A549 treated with RU486 at 1 μM for 4 hours (cell line): ENCODE measurements at places on chromosomes 5 and 9. TPM values are rescaled to one million over a fixed set of nuclear protein-coding genes. Genes with fewer than 3 reads are reported as not detected.

The NTNG2 gene
- 2.2 to 3.5 TPM (median 2.8 TPM) in 5 replicates for total RNA-seq

The PGM5 gene
- total RNA-seq: not detected in 5 replicates

The PCDHB7 gene
- total RNA-seq: not detected in 5 replicates

The NR5A1 gene
- 0.03 to 0.05 TPM in 2 of 5 replicates, not detected in the others for total RNA-seq

The TENT4A gene
- total RNA-seq: 19.4 to 24.1 TPM (median 22.9 TPM) in 5 replicates

The DBH gene
- total RNA-seq: not detected in 5 replicates

The BTNL8 gene
- total RNA-seq: not detected in 5 replicates

The ANKRD34B gene
- 0.02 to 0.06 TPM (median 0.05 TPM) in 3 of 5 replicates, not detected in the others for total RNA-seq

The PCDHB15 gene
- 0.06 to 0.10 TPM (median 0.08 TPM) in 3 of 5 replicates, not detected in the others for total RNA-seq

The NDST1 gene
- total RNA-seq: 44.1 to 72.1 TPM (median 55.8 TPM) in 5 replicates

The MOB3B gene
- 4.9 to 8.5 TPM (median 7.0 TPM) in 5 replicates for total RNA-seq

The WDR31 gene
- total RNA-seq: 0.88 to 1.3 TPM (median 1.2 TPM) in 5 replicates

The GABRA6 gene
- total RNA-seq: not detected in 5 replicates

The SMIM33 gene
- not detected in 5 replicates for total RNA-seq

The PCDHB3 gene
- 0.03 to 0.06 TPM in 2 of 5 replicates, not detected in the others for total RNA-seq

The NXNL2 gene
- total RNA-seq: 0.29 to 0.87 TPM (median 0.78 TPM) in 5 replicates

The ADAMTS12 gene
- 6.1 to 9.6 TPM (median 7.9 TPM) in 5 replicates for total RNA-seq

The VCAN gene
- total RNA-seq: 11.6 to 17.3 TPM (median 14.9 TPM) in 5 replicates

The MYMK gene
- total RNA-seq: not detected in 5 replicates

The C9orf153 gene
- 0.23 to 0.43 TPM in 2 of 5 replicates, not detected in the others for total RNA-seq

The PLAA gene
- 29.2 to 42.8 TPM (median 32.7 TPM) in 5 replicates for total RNA-seq

The PCAT7 gene
- total RNA-seq: 0.46 to 1.2 TPM (median 0.80 TPM) in 5 replicates

The GPR151 gene
- not detected in 5 replicates for total RNA-seq

The BTNL9 gene
- 0.57 to 1.3 TPM (median 0.74 TPM) in 5 replicates for total RNA-seq

The CDH9 gene
- not detected in 5 replicates for total RNA-seq

The LHX3 gene
- total RNA-seq: 0.07 to 0.14 TPM (median 0.11 TPM) in 4 of 5 replicates, not detected in the other
